ENCODE measurements at places on chromosomes 1 and 21.

GRCh38 chr1:116915086-116915661 lies 5.5 kb downstream of the PTGFRN start:
- DNase-seq, result no peak

DNA sequence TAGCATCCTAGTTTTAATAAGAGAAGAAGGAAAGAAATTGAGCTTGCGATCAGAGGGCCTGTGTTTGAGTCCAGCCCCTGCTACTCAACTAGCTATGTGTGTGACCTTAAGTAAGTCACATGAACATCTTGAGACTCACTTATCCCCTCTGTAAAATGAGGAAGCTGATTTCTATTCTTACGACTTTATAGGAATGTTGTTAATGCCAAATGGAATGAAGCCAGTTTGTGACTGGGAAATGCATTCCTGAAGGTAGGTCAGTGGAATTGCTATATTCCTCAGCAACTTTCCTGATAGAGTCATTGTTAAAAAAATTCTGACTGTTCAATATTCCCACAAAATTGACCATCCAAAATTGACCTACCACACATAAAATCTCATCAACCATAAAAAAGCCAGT lies 14.9 kb downstream of the FASLG start:
- no peak for DNase-seq

DNA sequence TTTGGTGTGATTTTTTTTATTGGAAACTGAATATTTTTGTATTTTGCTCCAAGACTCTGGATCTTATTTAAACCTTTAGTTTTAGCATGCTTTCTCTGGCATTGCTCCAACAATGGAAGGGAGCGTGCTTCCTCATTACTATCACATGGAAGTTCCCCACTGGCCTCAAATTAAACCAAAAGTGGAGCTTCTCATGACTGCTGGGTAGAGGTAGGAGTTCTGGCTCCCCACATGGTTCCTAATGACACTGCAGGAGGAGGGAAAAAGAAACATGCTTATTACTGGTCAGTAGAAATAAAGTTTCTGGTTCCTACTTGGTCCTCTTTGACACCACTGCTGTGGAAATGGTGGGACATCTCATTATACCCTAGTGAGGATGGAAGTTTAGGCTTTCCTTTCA lies 310.5 kb downstream of the PTGER3 start:
- no peak for DNase-seq

GRCh38 chr1:204321665-204322064 lies 38.1 kb downstream of the PLEKHA6 start:
- DNase-seq, result no peak

GRCh38 chr1:12113433-12114339 lies 50.6 kb downstream of the TNFRSF8 start:
- no peak for DNase-seq

- DNase-seq, result no peak
Observed at GRCh38 chr1:58592522-58593134, 15.6 kb upstream of the TACSTD2 start.

- no peak for DNase-seq
Observed at GRCh38 chr1:246583448-246584185, 17.4 kb downstream of the CNST start.

- DNase-seq, result no peak
Observed at GRCh38 chr1:203771901-203772301, 6.9 kb downstream of the LAX1 start.

- DNase-seq, result no peak
Observed at GRCh38 chr1:68384321-68384813, 65.4 kb downstream of the RPE65 start.

- DNase-seq, result no peak
Observed at GRCh38 chr1:62352387-62352786, 33.2 kb upstream of the KANK4 start.

GRCh38 chr1:96360036-96360795 lies 361.4 kb upstream of the PTBP2 start:
- DNase-seq, result no peak

DNA sequence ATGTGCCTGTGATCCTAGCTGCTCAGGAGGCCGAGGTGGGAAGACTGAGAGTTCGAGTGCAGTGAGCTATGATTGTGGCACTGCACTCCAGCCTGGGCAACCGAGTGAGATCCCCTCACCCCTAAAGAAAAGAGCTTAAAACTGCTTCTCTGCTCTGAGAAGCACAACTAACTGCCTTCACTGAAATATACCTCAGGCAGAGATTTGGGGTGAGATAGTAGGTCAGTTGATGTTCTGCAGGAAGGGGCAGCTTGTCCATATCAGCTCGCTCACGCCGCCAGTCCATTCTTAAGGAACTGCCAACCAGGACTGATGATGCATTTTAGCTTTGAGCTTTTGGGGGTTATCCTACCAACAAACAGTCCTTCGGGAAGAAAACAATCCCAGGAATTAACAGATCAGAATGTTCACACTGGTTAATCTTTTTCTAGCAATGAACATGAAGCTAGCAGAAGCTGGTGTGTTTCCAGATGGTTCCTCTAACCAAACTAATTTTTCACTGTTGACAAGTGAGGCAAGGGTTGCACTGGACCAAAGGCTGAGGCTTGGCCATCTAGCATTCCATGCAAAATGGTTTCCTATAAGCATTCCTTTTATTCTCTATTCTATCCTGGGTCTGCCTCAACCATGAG lies 31.6 kb downstream of the LHX4 start:
- DNase-seq, result no peak

Measured in stimulated activated CD4-positive, alpha-beta T cell treated with anti-CD3 and anti-CD28 coated beads, Interleukin-1b, Interleukin-23, amount 100 ng/mL, for 4 hours (primary cell).